NCI-H187 treated with DMSO at 0.1 percent for 48 hours (cell line): ENCODE measurements at places on chromosomes 5 and 9.

DNA sequence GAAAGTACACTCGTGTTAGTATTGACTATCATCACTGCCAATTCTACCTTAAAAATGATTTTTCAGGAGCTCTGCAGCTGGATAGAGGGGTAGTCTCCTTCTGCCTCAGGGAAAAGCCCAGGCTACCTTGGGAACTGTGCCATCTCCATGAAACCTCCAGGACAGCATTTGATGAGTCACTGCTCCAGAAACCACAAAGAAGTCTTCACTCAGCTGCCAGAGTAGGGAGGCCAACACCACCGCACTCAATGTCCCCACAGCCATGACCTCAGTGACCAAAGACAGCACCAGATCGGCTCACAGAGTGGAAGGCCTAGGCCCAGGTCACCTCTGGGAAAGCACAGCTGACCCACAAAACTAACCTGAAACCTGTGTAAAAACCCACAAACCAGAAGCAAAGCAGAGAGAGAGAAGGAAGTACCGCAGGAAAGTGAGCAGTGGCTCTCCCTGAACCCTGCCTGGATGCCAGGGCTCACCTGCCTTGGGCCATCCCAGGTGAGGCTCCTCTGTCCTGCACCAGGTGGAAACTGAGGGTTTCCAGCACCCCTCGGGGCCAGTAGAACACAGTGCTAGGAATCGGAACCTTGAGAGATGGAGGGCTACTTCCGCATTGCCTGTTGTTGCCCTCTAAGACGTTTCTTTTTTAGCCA is 30.0 kb downstream of the S1PR3 start:
- DNase-seq: no peak

DNA sequence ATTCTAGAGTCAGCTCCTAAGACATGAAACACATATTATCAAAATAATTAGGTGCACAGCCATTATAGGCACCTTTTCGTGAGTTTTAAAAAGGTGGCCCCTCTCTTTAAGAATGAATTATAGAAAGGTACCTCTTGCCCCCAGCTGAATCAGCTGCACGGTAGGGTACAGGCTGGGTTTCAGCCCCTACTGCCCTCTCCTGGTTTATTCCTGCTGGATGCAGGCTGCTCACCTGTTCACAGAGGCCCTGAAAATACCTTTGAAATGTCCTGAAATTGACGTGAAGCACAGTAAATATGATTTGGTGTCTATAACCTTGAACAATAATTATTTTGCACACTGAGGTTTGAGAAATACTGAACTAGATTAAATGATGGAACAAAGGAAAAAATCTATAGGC is 504.8 kb upstream of the SGCD start:
- DNase-seq: no peak

GRCh38 chr5:30100148-30100713 is 1093.3 kb upstream of the CDH6 start:
- DNase-seq: no peak

- DNase-seq: no peak
Observed at GRCh38 chr5:133396187-133396741, 216.1 kb downstream of the FSTL4 start.

DNA sequence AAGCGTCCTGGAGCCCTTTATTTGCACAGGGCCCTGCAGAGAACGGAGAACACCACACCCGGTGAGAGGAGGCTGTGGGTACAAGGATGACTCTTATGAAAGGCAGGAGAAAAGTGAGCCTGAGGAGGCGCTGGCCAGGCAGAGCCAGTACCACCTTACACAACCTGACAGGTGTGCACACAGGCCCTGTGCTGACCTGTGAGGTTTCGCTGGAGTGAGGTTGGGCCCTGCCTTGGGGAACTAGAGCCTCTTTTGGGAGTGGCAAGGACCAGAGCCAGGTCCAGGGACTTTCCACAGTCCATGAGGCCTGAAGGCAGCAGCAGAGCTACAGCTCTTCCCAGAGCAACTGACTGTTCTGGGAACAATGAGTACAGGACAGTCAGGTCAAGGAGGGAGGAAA is 3.1 kb downstream of the SRD5A1 start:
- no peak for DNase-seq

DNA sequence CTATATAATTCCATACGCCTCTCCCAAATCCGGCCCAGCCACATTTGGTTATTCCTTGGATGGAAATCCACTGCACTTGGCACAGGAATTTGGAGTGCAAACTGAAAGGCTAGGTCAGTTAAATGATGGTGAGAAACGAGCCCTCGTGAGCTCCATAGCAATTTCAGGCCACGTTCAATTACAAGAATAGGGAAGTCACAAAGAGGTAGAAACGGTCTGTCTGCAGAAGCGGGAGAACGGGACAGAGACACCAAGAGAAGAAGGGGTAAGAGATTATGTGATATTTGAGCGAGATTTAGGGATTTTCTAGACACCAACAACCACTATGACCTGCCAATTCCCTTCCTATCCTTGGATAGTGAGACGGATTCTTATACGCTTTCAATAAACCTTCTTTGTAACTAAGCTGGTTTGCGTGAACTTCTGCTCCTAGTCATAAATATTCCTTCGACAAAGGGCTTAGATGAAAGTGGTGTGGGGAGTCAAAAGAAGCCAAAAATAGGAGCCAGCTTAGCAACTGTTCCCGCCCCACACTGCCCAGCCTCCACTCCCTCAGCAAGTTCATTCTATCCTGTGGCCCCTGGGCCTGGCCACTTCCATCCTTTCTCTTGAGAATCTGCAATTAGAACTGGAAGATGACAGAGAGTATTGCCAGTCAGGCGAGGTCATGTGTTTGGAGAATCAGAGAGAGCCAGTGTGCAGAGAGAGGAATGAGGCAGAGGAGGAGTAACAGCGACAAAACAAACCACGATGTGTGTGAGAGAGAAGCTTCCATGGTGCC is 118.4 kb downstream of the ZNF608 start:
- DNase-seq: no peak

DNA sequence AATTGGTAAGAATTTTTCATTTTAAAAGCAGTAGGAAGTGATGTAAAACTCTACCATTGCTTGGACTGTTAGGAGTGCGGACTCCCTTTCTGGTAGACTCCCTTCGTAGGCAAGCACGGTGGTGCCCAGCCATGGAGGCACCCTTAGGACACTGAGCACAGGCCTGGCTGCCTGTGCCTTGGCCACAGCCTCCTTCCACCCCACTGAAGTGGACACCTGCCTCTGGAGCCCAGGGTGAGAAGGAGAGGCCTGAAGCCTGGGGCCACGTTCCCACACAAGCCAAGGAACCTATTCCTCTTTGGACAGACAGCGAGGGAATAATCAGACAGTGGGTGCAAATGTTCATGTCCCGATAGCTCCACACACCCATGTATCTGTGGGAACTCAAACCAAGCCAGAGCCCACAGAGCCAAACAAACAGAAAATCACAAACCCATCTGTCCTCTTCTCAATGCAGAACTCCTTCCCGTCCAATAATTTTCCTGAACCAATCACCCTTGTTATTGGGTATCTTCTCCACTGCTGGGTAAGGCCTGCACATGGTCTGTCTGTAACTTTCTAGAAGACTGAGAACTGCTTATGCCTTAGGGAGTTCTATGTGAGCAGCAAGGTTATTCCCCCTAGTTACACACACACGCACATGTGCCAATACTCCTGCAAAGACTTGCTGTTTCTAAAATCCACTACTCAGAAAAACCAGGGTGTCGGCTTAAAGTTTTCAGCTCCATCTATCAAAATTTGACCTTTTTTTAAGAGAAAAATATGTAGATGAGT is 45.2 kb downstream of the UBE2QL1 start:
- DNase-seq: no peak

GRCh38 chr9:81823672-81824554 is 104.3 kb upstream of the SPATA31D4 start:
- no peak for DNase-seq

DNA sequence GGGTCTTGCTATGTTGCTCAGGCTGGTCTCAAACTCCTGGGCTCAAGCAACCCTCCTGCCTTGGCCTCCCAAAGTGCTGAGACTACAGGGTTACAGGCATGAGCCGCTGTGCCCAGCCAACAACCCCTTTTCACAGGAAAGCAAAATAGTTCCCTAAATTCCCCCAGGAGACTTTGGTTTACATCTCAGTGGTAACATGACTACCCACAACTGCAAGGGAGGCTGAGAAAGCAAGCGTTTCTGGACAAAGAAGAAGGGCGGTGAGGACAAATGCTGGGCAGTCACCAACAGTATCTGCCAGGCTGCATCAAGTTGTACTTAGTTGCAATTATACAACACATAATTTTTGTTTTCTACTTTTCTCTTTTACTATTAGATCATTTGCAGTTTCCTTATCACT is 7.4 kb upstream of the ADGRD2 start:
- DNase-seq: no peak

GRCh38 chr9:88993871-88994460 is 2.7 kb downstream of the S1PR3 start:
- DNase-seq: no peak

GRCh38 chr9:68738358-68738757 is 33.3 kb downstream of the PIP5K1B start:
- DNase-seq: no peak

GRCh38 chr5:98624145-98624880 is 149.2 kb upstream of the RGMB start:
- no peak for DNase-seq

- DNase-seq: peak; percentile 19
Observed at GRCh38 chr9:79917421-79917820, 345.7 kb downstream of the TLE4 start.

DNA sequence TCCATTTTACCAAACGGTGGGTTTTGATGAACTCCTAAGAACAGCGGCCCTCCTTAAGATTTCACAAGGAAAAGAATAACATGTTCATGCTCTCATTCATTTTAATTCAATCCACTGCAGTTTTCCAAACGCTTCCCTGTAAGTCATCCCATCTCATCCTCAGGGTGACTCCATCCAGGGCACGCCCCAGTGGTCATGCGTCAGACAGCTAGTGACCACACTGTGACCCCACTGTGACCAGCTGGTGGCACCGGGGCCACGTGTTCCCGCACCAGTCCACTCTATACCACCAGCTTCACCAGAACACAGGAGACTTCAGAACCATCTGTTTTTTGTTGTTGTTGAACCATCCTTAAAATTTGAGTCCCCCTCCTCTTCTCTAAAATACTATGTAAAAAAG is 14.3 kb downstream of the ATPSCKMT start:
- DNase-seq: no peak

GRCh38 chr5:88682881-88683361 is 200.1 kb downstream of the MEF2C start:
- DNase-seq: no peak

DNA sequence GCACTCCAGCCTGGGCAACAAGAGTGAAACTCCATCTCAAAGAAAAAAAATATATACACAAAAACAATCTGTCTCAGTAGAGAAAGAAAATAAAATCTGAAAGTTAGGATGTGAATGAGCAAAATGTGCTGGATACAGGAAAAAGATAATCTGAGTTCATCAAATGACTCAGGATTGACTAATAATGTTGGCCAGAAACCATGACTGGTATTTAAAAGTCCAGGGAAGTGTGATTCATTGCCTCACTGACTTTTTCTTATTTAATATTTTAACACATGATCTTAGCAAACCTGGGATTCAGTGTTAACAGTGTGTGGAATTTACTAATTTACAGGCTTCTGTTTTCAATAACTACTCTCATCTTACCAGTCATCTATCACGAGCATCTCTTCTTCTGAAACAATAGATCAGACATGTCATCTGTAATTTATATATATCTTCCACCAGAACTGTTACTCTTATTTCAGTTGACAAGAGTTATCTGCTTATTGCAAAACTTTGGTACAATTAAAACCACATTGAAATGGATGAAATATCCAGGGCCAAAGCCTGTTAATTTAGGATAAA is 256.7 kb downstream of the CDH12 start:
- DNase-seq: no peak

DNA sequence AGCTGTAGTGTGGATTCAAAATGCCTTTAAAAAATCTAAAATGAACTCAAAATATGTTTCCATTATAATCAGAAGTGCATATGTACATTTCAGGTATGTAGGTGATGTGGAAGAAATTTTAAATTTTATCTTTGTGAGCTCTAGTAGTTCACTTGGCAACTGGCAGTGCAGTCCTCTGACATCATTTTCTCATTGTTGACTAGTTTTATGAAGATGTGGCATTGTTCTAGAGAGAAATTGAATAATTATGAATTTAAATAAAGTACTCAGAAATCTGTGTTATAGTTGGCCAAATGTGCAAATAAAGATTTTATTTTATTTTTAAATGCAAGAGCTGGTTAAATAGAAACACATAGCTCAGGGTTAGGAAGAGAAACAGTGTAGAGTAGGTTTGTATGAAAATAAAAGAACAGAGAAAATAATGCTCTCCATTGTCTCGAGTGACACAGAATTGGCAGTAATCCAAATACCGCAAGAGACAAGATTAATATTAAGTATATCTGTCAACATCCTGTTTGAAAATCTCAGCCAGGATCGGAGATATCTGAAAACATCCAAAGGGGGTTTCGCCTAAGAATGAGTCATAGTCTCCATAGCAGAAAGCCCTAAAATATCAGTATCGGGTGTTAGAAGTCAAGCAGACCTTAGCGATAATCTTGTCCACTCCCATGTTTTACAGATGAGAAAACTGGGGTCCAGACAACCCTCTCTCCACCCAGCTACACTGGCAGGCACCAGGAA is 189.4 kb downstream of the CCDC192 start:
- no peak for DNase-seq

- DNase-seq: no peak
Observed at GRCh38 chr5:107868650-107869409, 198.1 kb upstream of the EFNA5 start.

DNA sequence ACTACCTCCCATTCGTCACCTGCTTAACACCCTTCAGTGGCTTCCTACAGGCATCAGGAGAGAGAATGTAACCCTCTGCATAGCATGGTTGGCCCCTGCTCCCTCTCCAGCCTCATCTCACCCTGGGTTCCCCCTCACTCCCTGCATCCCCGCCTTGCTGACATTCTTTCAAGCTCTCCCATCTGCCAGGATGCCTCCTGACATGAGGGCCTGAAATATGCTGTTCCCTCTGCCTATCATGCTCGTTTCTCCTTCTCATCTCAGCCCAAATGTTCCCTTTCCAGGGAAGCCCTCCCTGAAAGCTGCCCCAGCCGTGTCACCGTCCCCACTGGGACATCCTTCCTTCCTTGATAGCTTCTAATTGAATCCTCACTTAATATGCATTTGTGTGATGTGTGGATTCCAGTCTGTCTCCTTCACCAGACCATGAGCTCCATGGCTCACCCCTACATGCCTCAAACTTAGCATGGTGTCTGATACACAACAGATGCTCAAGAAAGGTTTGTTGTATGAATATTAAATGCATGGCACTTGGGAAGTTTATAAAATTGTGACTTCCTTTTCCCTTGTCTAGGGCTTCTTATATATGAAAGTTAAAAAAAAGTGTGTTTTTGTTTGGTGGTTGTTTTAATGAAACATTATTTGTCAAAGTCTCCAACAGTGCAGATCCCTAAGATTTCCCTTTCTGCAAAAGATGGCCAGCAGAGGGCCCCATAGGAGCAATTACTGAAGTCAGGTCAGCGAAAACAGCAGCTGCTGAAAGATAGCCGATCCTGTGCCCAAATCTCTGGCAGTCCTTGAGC is 7.3 kb upstream of the C5orf58 start:
- no peak for DNase-seq
